Sciatic nerve (tissue), 2 donors: ENCODE measurements at places on chromosomes 6 and 20. TPM values are rescaled to one million over a fixed set of nuclear protein-coding genes. Genes with fewer than 3 reads are reported as not detected.

ULBP3 gene
- 2.9 TPM for total RNA-seq

BPI gene
- 2.3 TPM for total RNA-seq

DNA sequence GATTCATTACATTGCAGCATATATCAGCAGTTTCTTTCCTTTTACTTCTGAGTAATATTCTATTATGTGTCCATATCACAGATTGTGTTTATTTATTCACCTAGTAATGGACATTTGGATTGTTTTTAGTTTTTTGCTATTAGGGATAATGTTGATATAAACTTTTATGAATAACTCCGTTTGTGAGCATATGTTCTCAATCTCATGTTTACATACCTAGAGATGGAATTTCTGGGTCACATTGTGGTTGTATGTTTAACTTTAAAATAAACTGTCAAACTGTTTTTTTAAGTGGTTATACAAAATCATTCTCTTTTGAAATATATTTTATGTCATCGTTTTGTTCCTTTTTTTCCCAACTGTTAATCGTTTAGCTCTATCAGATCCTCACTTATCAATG lies 311.6 kb downstream of the MMUT start:
- DNase-seq: no peak

KCNS1 gene
- not detected for total RNA-seq

PLN gene
- total RNA-seq: 10.6 TPM

SLC22A1 gene
- 1.1 TPM for total RNA-seq

DNA sequence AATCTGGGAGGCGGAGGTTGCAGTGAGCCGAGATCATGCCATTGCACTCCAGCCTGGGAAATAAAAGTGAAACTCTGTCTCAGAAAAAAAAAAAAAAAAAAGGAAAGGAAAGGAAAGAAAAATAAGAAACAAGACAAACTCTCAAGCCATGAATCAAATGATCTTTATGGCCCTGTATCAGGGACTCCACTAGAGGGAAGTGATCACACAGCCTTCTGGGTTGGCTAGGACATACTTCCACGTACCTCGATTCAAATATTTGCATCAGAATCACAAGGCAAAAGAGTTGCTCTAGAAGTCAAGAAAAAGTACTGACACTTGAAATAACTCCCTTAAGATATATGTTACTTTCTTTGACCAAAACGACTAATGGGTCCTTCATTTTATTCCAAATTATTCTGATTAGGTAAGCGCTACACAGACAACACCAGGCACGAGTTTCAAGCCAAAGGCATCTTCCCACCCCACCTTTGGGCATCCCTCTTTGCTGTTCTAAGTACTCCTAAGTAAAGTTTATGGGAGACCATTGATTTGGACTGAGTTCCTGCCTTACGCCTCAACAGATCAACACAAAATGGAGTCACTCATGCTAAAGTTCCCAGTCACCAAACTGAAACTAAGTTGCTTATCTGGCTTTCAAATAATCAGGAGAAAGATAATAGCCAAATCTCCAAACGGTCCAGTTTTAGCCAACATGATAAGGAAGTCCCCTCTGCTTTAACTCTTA lies 77.5 kb upstream of the NT5E start:
- no peak for DNase-seq

DNA sequence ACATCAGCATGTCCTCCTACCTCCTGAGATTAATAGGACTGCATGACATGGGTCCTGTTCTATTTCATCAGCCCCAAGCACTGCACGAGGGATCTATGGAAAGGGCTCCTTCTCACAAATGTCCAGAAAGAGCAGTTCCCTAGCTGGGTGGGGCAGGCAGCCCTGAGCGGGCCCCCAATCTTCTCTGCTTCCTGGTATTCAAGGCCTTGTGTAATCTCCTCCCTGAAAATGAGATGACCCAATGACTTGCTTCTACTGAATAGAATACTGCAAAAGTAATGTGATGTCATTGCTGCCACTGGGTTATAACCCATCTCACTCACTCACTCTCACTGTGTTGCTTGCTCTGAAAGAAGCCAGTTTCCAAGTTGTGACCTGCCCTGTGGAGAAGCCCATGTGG lies 126.4 kb downstream of the OPRM1 start:
- DNase-seq: no peak

- no peak for DNase-seq
Measured at GRCh38 chr20:10675450-10675848, 1.6 kb upstream of the JAG1 start.

CAP2 gene
- total RNA-seq: 7.1 TPM

ADGRB3 gene
- 8.5 TPM for total RNA-seq

SPATS1 gene
- not detected for total RNA-seq

PRICKLE4 gene
- total RNA-seq: 9.0 TPM

DNA sequence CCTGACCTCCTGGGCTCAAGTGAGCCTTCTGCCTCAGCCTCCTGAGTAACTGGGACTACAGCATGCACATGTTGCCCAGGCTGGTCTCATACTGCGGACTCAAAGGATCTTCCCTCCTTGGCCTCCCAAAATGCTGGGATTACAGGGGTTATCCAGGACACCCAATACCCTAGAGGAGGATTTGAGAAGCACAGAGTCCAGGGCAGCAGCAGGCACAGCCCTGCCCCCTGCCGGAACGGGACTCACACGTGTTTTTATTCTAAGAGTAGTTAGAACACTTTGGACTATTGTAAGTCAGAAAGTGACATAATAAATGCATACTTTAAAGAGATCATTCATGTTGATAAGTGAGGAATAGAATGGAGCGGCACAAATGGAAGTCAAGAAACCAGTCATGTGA lies 80.2 kb downstream of the C6orf118 start:
- no peak for DNase-seq

PGC gene
- 0.27 TPM for total RNA-seq

BPIFB1 gene
- total RNA-seq: 2.1 TPM

DNA sequence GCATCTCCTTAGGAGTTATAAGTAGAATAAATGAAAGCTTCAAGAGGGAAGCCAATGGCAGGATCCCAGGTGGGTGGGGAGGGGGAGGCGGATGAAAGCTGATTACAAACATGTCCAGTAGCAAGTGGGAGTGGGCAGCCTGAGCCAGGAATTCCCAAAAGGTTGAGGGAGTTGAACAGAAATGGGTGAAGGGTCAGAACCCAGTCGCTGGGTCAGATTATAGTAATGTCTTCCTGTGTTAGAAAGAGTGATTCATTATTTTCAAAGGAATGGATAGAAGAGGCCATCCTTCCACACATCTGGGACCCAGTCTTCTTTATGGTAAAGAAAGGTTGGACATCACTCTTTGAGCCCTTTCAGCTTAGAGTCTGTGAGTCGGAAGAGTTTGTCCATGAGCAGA lies 41.0 kb upstream of the FAM50B start:
- no peak for DNase-seq

GRCh38 chr20:17502105-17502504 lies 29.1 kb downstream of the BFSP1 start:
- DNase-seq: no peak

GRCh38 chr20:63377256-63377941 lies 16.2 kb upstream of the CHRNA4 start:
- no peak for DNase-seq

DNA sequence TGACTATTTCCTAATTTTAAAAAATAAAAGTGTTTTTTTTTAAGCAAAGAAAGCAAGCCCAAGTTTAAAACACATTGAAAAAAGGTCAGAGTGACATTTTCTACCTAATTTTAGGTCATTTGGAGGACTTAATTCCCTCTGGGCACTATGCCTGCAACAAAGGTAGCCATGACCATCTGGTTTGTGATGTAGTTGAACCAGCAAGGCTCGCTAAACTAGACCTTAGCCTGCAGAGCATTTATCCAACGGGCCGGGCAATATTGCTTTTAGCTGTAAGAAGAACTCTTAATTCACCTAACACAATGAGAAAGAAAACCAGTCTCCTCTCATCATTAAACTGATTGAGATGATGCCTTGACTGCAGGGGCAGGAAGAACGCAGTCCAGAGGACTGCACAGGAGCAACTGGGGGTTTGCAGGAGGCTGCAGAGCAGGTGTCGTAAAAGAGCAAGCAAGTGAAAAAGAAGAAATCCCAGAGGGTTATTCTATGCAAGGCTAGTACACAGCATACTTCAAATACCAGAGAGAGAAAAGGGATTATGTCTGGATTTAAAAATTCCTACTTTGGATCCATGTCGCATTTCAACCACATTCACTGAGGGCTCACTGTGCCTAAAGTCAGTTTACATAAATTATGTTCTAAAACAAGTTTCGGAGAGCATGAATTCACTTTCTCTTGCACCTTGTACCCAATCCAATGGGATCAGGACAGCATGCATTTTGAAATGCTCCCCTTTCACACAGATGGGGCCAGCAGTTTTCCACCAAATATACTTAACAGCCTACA lies 12.8 kb downstream of the TRAF3IP2 start:
- DNase-seq: no peak

DNA sequence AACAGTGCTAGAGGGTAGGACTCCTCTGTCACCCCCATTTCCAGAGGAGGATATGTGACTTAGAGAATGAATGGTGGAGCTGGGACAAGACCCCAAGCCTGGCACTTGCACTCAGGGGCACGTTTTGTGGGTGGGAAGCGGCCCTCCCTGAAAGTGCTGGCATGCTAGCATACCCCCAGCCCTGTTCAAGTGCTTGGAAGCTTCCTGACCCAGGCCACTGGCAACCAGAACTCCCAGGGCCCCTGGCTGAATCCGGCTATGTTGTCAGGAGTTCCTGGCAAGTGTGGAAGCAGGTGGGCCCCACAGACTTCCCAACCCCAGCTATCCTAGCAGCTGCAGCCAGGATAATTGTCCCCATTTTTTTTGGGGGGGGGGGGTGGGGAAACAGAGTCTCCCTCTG lies 35.6 kb upstream of the TGM2 start:
- peak; percentile 53 for DNase-seq

- DNase-seq: no peak
Measured at GRCh38 chr6:1377526-1377925, 11.8 kb upstream of the FOXF2 start.

DNA sequence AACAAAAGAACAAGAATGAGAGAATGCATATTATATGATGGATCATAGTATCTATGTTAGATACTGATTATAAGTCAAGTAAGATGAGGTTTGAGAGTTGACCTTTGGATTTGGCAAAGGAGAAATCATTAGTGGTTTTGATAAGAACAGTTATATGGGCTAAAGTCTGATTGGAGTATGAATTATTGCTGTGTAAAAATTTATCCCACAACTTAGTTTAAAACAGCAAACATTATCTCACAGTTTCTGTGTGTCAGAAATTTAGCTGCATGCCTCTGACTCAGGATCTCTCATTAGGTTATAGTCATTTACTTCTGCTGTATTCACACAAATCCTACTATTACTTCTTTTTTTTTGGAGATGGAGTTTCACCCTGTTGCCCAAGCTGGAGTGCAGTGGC lies 56.7 kb downstream of the FAM135A start:
- DNase-seq: no peak

DNA sequence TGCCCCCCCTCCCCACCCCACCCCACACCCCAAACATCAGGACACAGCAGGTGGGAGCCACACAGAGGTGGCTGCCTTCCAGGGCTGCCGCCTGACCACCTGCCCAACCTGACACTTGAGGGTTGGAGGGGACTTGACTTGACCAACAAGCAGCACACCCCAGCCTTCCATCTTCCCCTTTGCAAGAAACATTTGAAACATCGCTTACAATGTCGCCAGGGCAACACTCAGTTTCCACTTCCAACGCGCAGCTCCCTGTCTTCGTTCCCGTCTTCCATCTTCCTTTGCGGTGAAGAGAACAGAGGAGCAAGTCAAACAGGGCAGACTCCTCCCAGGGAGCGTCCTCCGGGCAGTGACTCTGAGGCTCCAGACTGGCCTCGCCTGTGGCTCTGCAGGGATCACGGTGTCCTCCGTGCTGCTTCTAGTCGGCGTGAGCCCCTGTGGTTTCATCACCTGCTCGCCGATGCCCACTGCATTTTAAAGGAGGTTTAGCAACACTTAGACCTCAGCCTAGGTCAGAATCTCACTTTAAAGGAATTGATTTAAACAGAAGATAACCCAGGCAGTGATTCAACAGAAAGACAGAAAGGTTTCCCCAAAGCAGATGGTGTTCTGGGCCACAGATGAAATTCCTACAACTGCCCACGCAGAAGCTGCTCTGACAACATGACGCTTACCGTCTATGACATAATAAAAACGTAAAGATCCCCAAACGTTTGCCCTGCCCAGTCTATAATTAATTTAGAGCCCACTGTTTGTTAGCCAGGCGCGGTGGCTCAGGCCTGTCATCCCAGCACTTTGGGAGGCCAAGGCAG lies 130.8 kb downstream of the TAF4 start:
- DNase-seq: no peak

PHF10 gene
- total RNA-seq: 76.5 TPM

DNA sequence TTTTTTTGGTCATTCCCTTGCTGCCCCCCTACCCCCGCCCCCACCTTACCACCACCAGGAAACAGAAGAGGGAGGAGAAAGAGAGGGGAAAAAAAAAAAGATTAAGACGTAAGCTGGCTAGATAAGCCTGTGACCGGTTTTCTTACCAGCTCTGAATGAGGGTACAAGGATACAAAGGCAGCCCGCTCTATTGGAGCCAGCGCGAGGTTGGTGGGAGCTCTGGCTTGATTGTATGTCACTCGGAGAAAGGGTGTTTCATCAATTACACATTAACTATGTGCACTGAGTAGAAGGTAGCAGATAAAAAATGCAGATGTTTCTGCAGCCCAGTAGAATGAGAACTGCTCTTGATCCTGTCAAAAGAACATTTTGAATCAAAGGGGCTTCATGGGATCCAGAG lies 28.6 kb upstream of the OLIG3 start:
- DNase-seq: no peak

CST2 gene
- total RNA-seq: not detected

DNA sequence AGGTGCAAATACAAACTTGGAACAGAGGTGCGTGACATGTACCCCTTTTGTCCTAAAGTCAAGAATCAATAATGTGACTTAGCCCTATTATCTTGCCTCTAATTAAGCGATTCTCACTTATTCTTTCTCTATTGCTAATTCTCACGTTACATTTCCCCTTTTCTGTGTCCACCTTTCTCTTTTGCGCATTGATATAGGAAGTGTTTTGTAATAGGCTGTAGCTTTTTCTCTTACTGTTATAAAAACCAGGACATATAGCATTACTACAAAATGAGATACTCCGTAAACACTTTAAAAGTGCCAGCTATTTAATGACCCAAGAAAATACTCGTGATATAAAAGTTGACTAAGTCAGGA lies 669 bp upstream of the TMEM30A start:
- DNase-seq: no peak

GRCh38 chr6:155690820-155691219 lies 235.2 kb upstream of the NOX3 start:
- no peak for DNase-seq

GRCh38 chr20:60057123-60057865 lies 99.1 kb downstream of the CDH26 start:
- peak; percentile 81 for DNase-seq

DNA sequence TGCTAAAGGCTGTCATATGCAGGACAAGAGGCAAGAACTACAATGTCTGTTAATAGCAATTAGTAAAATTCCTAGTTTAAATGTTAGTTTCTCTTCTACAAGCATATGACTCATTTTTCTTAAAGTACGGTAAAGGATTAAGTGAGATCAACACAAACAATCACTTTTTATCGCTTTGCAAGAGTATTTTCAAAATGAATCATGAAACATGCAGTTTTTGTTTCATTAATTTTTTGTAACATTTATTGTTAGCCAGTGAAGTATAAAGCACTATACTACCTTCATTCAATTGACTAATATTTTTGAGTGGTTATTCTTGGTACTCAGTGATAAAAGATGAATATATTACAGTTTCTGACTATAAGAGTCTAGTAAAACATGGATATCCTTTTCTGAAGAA lies 138.6 kb downstream of the AHI1 start:
- no peak for DNase-seq

- DNase-seq: no peak
Measured at GRCh38 chr6:135810486-135810885, 41.0 kb upstream of the PDE7B start.

GRCh38 chr6:53803081-53803860 lies 8.5 kb downstream of the LRRC1 start:
- DNase-seq: no peak
